ENCODE measurements at places on chromosomes 3 and 15. TPM values are rescaled to one million over a fixed set of nuclear protein-coding genes. Genes with fewer than 3 reads are reported as not detected.

The GPR62 gene
- not detected for total RNA-seq

The ERC2 gene
- 0.64 TPM for total RNA-seq

The COX17 gene
- 33.4 TPM for total RNA-seq

The LRRIQ4 gene
- total RNA-seq = not detected

The COPS2 gene
- total RNA-seq = 96.8 TPM

The OR5K1 gene
- total RNA-seq = not detected

The C2CD4A gene
- not detected for total RNA-seq

The FHIT gene
- total RNA-seq = 9.0 TPM

The CLDN1 gene
- total RNA-seq = 2.9 TPM

The TMEM158 gene
- 1.0 TPM for total RNA-seq

The ROBO1 gene
- total RNA-seq = 12.7 TPM

The HTD2 gene
- 10.6 TPM for total RNA-seq

The CLDN16 gene
- total RNA-seq = not detected

The MAGEL2 gene
- 0.15 TPM for total RNA-seq
